Body of pancreas (tissue), 4 donors: ENCODE measurements at places on chromosomes 7 and 10. TPM values are rescaled to one million over a fixed set of nuclear protein-coding genes. Genes with fewer than 3 reads are reported as not detected.
A peak's percentile ranks its signal among the peaks of the same experiment; 100 is the strongest.

The ITGA8 gene
- 0.66 TPM for total RNA-seq

GRCh38 chr7:103877565-103877964, 111.9 kb downstream of the RELN start:
- no peak for DNase-seq

- H3K4me3 ChIP-seq: no peak overlapping the region
- no peaks in the 10 kb centered on the region for H3K36me3 ChIP-seq
- DNase-seq: no peak
- no peaks in the 10 kb centered on the region for H3K27me3 ChIP-seq
- H3K27ac ChIP-seq: no peak overlapping the region
- H3K4me1 ChIP-seq: no peaks in the 10 kb centered on the region
Observed at GRCh38 chr10:130025326-130025725, 61.3 kb upstream of the EBF3 start.

DNA sequence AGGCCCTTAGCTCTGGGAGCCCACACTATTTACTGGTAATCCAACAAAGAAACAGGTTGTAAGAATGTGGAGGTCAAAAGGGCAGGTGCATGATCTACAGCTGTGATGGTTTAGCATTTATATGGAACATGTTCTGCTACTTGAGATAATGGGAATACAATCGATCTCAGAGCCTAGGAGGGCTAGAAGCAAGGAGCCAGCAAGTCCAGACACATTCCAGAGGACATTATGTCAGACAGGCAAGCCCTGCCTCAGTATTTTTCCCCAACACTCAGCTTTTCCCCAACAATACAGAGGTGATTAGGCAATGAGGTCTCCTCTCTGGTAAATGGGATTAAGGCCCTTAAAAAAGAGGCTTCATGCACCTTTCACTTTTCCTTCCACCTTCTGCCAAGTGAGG, 21.4 kb upstream of the GNAT3 start:
- H3K4me1 ChIP-seq: no peaks in the 10 kb centered on the region
- no peak overlapping the region for H3K27ac ChIP-seq
- no peaks in the 10 kb centered on the region for H3K36me3 ChIP-seq
- DNase-seq: no peak
- H3K4me3 ChIP-seq: no peak overlapping the region

DNA sequence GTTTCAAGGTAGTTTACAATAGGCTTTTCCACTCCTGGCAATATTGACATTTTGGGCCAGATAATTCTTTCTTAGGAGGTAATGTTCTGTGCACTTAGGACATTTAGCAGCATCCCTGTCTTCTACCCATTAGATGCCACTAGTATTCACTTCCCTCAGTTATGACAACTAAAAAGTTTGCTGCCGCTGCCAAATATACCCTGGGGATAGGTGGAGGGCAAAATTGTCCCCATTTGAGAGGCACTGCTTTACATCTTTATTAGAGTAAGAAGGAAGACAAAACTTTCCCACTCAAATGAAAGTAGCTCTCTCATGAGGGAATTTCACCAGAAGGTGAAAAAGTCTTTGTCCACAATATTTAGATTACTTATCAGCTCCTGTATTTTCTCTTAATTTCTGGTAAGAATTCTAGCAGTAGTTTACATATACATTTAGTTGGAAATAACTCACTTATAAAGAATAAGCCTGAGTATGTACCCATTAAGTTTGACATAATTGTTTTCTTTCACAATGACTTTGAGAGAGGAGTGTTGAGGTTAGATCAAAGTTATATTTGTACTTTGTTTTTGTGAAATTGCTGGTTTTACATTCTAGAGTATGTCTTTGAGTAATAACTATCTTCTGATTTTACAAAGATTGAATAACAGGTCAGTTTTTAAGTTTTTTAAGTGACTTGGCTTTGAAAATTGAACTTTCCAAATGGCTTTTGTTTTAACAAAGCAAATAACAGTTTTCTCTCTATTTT, 46.0 kb downstream of the HELLS start:
- no peak for DNase-seq
- no peaks in the 10 kb centered on the region for H3K36me3 ChIP-seq
- no peaks in the 10 kb centered on the region for H3K27me3 ChIP-seq
- no peak overlapping the region for H3K27ac ChIP-seq
- no peak overlapping the region for H3K4me3 ChIP-seq
- H3K4me1 ChIP-seq: no peaks in the 10 kb centered on the region

DNA sequence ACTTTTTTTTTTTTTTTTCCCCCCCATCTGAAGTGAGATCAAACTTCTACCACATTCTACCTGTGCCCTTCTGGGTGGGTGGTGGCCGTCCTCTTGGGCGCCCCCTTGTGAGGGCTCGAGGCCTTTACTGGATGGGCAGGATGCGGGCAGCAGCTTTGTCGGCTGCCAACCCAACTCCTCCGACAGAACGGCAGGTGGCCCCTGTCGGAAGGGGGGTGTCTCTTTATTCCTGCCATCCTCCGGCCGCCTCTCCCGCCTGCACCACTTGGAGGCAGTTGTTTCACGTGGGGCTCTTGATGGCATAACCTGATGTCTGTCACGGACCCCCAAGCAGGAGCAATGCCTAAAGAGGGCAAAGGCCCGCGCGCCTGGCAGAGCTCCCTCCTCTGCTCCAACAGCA, 31.0 kb downstream of the AMZ1 start:
- DNase-seq: peak; percentile 28
- no peak overlapping the region for H3K4me3 ChIP-seq
- H3K4me1 ChIP-seq: peaks cover 11% of the 10 kb centered on the region
- no peak overlapping the region for H3K27ac ChIP-seq

DNA sequence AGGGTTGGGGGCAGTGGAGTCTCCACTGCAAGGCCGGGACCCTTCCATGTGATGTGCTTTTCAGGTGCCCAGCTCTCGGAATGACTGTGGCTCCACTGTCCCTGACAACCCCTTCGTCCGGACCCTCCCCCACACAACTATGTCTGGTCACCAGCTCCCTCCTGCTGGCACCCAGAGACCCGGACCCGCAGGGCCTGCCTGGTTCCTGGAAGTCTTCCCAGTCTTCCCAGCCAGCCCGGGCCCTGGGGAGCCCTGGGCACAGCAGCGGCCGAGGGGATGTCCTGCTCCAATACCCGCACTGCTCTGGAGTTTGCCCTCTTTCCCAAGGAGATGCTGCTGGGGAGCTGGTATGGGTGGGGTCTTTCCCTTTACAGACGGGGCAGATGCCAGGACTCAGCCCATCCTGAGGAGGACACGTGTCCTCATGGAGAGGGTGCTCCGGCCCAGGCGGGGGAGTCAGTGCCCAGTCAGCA, 5.5 kb downstream of the ATP6V0E2 start:
- no peak overlapping the region for H3K4me3 ChIP-seq
- peaks cover 42% of the 10 kb centered on the region for H3K4me1 ChIP-seq
- no peaks in the 10 kb centered on the region for H3K36me3 ChIP-seq
- H3K27me3 ChIP-seq: no peaks in the 10 kb centered on the region
- DNase-seq: no peak

The MSMB gene
- not detected for total RNA-seq

- DNase-seq: no peak
- no peak overlapping the region for H3K4me3 ChIP-seq
- H3K36me3 ChIP-seq: no peaks in the 10 kb centered on the region
- H3K4me1 ChIP-seq: peaks cover 12% of the 10 kb centered on the region
Observed at GRCh38 chr7:39645482-39646407, 22.4 kb downstream of the RALA start.

- no peak for DNase-seq
- no peak overlapping the region for H3K27ac ChIP-seq
- no peaks in the 10 kb centered on the region for H3K36me3 ChIP-seq
- no peaks in the 10 kb centered on the region for H3K4me1 ChIP-seq
- no peaks in the 10 kb centered on the region for H3K27me3 ChIP-seq
Observed at GRCh38 chr7:43240565-43240964, 128.1 kb downstream of the HECW1 start.

The C7orf57 gene
- 0.26 TPM for total RNA-seq

GRCh38 chr10:117501460-117502035, 41.0 kb upstream of the EMX2 start:
- H3K36me3 ChIP-seq: no peaks in the 10 kb centered on the region
- no peak overlapping the region for H3K27ac ChIP-seq
- no peaks in the 10 kb centered on the region for H3K27me3 ChIP-seq
- no peak for DNase-seq
- peaks cover 3% of the 10 kb centered on the region for H3K4me1 ChIP-seq
- H3K4me3 ChIP-seq: no peak overlapping the region

The IQUB gene
- total RNA-seq: 1.6 TPM

DNA sequence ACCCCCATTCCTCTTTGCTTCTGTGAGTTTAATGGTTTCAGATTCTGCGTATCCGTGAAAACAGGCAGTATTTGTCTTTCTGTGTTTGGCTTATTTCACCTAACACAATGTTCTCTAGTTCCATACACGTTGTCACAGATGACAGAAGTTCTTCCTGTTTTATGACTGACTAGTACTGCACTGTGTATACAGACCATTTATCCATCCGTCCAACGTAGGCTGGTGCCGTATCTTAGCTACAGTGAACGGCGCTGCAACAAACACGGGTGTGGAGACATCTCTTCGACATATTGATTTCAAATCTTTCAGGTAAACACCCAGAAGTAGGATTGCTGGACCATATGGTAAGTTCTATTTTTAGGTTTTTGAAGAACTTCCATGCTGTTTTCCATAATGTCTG, 181.7 kb downstream of the PARD3 start:
- DNase-seq: no peak
- H3K4me1 ChIP-seq: peaks cover 16% of the 10 kb centered on the region
- H3K27me3 ChIP-seq: no peaks in the 10 kb centered on the region
- H3K36me3 ChIP-seq: no peaks in the 10 kb centered on the region
- H3K27ac ChIP-seq: no peak overlapping the region
- no peak overlapping the region for H3K4me3 ChIP-seq

DNA sequence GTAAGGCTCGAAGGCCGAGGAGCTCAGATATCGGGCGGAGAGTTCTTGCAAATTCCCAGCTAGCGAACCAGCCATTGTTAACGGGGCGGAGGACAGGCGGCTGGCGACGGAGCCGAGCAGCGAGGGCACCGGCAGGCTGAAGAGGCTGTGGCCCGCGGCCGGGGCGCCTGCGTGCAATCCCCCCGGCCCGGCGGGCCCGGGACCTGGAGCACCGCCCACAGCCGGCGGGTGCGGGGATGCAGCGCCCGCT, 4.1 kb downstream of the VAX1 start:
- no peaks in the 10 kb centered on the region for H3K36me3 ChIP-seq
- peak overlapping the region; percentile 10 for H3K4me3 ChIP-seq
- peaks cover 53% of the 10 kb centered on the region for H3K4me1 ChIP-seq
- DNase-seq: no peak
- H3K27me3 ChIP-seq: peaks cover 73% of the 10 kb centered on the region

The ZNF438 gene
- total RNA-seq: 2.6 TPM

DNA sequence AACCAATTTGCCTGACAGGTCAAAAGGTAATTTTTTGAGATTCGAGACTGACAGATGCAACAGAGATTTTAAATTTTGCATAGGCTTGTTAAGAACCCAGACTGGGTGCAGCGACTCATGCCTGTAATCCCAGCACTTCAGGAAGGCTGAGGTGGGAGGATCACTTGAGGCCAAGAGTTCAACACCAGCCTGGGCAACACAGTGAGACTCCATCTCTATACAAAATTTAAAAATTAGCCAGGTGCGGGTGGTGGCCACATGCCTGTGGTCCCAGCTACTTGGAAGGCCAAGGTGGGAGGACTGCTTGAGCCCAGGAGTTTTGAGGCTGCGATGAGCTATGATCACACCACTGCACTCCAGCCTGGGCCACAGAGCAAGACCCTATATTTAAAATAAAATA, 34.6 kb downstream of the AMZ1 start:
- H3K36me3 ChIP-seq: no peaks in the 10 kb centered on the region
- H3K4me1 ChIP-seq: peaks cover 5% of the 10 kb centered on the region
- H3K27ac ChIP-seq: no peak overlapping the region
- DNase-seq: no peak

DNA sequence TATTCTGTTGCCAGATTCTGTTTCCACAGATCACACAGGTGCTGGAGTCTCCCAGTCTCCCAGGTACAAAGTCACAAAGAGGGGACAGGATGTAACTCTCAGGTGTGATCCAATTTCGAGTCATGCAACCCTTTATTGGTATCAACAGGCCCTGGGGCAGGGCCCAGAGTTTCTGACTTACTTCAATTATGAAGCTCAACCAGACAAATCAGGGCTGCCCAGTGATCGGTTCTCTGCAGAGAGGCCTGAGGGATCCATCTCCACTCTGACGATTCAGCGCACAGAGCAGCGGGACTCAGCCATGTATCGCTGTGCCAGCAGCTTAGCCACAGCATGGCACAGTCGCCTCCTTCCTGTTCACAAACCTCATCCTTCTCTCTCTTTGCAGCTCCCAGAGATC, 237.5 kb upstream of the PRSS1 start:
- no peak for DNase-seq
- H3K36me3 ChIP-seq: no peaks in the 10 kb centered on the region
- H3K4me3 ChIP-seq: no peak overlapping the region
- peaks cover 16% of the 10 kb centered on the region for H3K4me1 ChIP-seq
- H3K27ac ChIP-seq: no peak overlapping the region

The HTR5A gene
- total RNA-seq: not detected

The TRPV6 gene
- total RNA-seq: 61.7 TPM
